ENCODE measurements at places on chromosomes 11 and 22.

DNA sequence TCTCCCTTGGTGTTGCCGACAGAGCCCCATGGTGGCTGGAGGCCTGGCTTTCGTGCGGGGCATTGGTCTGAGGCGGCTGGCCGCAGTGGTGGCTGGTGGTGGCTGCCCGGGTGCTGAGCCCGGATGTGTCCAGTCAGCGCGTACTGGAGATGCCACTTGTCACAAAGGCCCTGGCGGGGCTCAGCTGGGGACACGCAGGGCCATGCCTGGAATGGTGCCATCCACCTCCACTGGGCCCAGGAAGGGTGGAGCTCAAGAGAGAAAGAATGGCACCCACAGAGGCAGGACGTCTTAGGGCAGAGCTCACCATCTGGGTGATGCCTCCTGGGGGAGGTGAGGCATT is 92.5 kb downstream of the CEP164 start:
- DNase-seq: no peak

GRCh38 chr11:123302751-123303195 is 107.7 kb upstream of the CLMP start:
- no peak for DNase-seq

- DNase-seq: no peak
Observed at GRCh38 chr22:32218470-32218869, 13.6 kb upstream of the RFPL2 start.

- DNase-seq: no peak
Observed at GRCh38 chr11:90100431-90100830, 14.7 kb downstream of the UBTFL1 start.

- no peak for DNase-seq
Observed at GRCh38 chr11:122897606-122898210, 15.1 kb downstream of the JHY start.

DNA sequence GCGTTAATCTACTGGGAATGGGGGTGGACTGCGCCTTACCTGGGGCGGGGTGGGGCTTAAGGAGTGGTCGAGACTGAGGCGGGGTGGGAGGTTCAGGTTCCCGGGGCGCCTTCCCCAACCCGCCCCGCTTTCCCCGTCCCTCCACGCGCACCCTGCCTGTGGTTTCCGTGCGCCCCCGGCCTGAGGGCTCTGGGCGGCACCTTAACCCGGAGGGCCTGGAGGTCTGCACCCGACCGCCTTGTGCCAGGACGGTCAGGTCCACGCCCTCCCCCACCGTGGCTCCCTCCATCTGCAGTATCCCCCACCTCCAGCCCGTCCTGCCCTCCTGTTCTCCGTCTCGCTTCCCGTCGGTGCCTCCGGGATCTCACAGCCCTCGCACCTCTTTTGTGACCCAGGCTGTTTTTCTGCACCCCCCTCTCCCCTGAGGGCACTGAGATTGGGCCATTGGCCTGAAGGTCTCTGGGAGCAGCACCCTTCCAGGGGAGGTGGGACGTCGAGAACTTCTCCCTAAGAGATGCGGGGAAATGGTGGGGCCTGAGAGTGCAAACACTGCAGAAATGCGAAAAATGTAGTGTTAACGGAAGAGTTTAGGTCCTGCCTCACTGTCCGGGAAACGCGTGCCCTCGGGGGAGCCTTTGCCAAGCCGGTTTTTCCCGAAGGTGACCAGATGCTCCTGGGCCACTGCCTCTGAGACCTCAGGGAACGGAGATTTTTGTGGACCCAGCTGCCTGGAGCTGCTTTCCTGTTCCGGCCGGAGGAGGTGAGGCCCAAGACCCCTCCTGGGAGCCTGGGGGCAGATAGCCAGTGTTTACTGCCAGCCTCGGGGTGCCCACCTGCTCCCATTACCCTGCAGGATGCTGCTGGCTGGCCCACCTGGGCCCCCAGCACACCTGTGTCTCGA is 1.2 kb upstream of the ASCL2 start:
- DNase-seq: peak; percentile 42

DNA sequence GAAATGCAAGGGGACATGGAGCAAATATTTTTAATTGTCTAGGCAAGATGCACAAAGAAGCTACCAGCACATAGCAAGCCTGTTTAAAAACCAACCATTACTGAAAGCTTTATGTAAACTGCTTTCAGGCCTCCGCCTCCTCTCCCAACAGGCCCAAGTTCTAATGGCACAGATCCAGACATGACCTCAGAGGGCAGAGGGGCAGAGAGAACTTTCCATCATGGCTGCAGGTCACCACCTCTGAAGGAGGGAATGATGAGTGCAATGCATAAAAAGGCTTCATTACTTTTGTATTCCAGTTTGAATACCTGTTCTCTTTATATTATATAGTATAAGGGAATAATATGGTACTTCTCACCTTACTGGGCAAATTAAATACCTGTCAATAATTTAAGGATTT is 15.2 kb downstream of the DDX17 start:
- peak; percentile 70 for DNase-seq

- DNase-seq: no peak
Observed at GRCh38 chr22:23237201-23237798, 57.0 kb downstream of the BCR start.

- no peak for DNase-seq
Observed at GRCh38 chr22:28788601-28789000, 11.8 kb downstream of the XBP1 start.

DNA sequence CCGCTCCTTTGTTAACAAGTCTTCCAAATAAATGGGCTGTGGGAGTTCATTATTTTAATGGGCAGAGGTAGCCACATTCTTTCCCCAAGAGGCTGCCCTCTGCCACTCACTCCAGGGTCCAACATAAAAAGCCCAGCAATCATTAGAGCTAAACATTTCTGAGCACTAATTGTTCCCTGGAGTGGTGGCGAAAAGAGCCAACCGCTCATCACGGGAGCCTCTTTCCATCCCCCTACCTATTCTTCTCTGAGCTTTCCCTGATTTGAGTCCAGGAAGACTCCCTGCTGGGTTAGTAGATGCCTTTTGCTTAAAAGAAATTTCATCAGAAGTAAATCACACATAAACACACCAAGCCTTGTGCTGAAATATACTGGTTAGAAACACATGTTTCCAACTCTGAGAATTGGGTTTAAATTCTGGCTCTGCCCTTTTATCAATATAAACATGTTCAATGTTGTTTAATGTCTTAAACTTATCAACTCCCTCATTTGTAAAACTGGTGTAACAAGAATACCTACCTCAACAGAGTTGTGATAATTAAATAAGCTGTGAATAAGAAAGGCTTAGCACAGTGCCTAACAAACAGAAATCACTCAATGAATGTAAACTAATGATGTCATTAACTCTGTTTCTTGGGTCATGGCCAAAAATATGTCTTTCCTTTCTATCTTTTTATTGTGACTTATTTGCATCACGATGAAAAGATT is at the start of gene OR5A2:
Gene OR5A2 (minus strand): TSS at position 53 of the 707 bp plus-strand sequence. CDS start 3,460 bp downstream, outside the sequence.
- DNase-seq: no peak

GRCh38 chr11:61189933-61190332 is 13.4 kb upstream of the PGA3 start:
- DNase-seq: no peak

All from ureter (tissue), 1 donor.